ENCODE measurements at places on chromosomes 3 and 15.
A peak's percentile ranks its signal among the peaks of the same experiment; 100 is the strongest.

GRCh38 chr3:168061332-168061996 lies 34.3 kb downstream of the GOLIM4 start:
- no peak for DNase-seq

GRCh38 chr3:175066617-175067415 lies 207.7 kb downstream of the NAALADL2 start:
- DNase-seq, result no peak

DNA sequence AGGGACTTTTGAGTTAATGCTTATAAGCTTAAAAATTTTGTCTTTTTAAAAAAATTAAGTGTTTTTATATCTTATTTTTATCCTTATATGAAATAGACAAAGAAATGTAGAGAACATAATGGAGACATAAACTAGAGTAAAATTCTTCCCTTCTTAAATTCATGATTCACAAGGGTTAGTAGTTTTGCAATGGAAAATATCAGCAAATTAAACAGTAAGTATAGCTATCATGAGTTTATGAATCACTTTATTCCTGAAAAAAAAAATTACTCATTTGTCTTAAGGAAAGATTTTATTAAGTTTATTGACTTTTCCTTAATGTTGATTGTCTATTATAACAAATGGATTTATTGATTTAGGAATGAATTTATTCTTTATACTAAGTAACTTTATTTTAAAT lies 4.3 kb downstream of the ATP6V1A start:
- no peak for DNase-seq

GRCh38 chr3:129087138-129087702 lies 26.6 kb downstream of the GP9 start:
- no peak for DNase-seq

DNA sequence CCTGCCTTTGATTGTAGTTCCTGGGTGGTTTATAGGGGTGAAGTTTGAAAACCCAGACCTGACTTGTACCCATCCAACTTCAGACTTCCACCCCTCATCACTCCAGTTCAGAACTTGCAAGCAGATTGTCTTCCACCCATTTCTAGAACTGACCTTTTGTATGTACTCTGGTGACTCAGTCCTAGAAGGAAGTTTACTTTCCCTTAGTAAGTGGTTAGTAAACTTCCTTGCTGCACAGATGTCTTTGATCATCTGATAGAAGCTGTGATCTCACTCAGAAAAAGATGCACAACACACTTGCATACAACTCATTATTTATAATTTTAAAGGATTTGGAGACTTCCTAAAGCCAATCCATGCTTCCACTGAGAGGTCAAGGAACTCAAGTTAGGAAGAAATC lies 368.0 kb downstream of the MFSD1 start:
- no peak for DNase-seq

DNA sequence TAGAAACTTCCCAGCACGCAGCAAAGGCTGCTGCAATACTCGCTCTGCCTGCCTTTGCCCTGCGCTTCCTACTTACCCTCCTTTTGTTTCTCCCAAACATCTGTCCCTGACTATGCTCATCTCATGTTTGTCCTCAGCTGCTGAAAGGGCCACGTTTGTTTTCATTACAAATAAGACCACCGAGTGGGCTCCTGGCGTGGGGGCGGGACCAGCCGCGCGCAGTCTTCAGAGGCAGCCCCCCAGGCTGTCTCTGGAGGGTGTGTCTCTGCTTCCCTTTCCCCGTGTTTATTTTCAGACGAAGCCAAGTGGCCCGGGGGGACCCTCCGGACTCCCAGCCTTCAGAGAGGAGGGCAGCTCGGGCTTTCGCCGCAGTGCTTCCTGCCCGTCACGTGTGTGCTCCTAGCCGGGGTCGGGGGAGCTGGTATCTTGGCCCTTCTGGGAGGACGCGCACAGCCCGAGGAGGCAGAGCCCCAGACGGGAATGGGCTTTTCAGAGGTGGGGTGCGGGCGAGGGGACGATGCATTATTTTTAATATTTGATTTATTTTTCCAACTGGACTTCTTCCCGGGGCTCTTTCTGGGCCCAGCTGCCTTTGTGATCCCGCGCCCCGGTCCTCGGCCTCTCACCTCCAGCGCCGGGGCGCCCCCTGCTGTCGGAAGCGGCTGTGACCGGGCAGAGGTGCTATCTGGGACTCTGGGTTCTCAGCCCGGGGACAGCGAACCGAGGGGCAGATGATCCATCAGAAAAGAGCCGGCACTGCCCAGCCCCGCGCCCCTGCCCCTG lies 70.0 kb upstream of the CGNL1 start:
- peak; percentile 84 for DNase-seq

DNA sequence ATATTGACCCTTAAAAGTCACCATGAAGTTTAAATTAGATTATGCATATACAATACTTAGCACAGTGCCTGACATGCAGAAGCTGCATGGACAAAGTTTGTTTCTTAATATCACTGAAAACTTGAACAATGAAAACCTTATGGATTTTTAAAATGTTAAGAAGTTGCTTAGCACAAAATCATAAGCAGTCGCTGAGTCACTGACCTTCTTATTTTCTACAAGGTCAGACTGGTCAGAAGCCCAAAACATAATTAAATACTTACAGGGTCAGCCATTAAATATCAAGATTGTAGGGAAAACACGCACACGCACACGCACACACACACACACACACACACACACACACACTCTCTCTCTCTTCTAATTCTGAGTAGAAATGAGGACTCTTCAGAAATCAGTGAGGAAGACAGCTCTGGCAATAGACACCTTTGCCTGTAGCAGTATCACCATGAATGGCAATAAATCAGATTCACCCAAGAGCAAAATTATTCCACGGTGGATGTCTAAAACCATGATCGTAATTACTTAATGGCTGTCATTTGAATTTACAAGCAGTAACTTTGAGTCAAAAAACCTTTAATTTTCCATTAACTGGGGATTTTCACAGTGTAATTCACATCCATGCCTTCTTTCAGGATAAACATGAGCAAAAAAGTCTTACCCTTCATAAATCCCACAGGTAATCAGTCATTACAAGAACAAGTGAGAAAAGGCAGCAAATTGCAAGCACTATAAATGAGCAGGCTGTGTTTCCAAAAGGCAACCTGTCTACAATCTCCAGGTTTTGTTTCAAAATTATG lies 147.5 kb downstream of the OSBPL10 start:
- no peak for DNase-seq

DNA sequence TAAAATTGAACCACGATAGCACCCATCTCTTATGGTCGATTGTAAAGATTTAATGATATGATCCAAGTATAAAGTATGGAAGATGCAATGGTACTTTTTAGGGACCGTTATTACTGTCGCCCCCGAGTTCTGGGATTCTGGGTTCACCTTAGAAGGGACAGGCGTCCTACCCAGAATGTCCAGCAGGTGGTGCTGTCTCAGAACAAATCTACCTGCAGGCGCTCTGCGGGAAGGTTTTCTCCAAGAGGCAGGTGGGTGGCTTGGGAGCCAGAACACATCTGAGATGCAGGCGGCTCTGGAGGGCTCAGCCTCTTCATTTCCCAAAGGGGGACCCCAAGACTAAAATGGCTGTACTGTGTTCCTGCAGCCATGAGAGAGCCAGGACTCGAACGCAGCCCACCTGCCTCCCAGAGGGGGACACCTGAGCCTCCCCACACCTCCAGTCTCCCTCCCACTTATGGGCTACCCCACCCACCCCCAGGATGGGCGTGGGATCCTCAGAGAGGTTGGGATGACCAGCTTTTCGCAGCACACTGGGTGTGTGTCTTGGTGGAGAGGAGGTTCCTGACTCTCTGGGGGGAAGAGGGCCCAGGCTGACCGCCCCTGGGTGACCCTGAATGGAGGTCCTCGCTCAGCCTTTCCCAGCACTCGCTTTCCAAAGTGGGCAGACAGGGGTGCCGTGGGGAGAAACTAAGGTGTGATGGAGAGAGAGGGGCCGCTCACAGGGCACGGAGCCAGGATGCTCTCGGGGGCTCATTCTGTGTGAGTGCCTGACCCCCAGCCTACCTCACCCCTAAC lies 28.1 kb upstream of the CORO2B start:
- peak; percentile 77 for DNase-seq

- no peak for DNase-seq
Measured at GRCh38 chr15:64037966-64038365, 8.3 kb downstream of the DAPK2 start.

GRCh38 chr15:69513450-69513960 lies 60.9 kb downstream of the RPLP1 start:
- no peak for DNase-seq

GRCh38 chr3:107201146-107201545 lies 176.1 kb upstream of the CCDC54 start:
- no peak for DNase-seq

DNA sequence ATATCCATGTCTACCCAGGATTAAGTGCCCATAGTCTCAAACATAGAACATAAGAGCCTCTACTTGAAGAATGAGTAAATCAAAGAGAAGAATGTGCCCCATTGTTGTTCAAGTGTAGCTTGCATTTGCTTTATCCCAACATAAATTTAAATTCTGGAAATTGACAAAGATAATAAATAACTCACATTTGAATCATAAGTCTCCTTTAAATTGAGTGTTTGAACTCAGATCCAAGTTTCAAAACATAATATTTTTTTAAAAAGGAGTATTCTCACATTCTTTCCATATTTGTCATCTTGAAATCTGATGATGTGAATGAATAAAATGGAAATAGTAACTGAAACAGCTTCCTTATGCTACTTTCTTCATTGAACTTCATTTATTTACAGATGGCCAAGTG lies 135.2 kb downstream of the MECOM start:
- DNase-seq, result no peak

DNA sequence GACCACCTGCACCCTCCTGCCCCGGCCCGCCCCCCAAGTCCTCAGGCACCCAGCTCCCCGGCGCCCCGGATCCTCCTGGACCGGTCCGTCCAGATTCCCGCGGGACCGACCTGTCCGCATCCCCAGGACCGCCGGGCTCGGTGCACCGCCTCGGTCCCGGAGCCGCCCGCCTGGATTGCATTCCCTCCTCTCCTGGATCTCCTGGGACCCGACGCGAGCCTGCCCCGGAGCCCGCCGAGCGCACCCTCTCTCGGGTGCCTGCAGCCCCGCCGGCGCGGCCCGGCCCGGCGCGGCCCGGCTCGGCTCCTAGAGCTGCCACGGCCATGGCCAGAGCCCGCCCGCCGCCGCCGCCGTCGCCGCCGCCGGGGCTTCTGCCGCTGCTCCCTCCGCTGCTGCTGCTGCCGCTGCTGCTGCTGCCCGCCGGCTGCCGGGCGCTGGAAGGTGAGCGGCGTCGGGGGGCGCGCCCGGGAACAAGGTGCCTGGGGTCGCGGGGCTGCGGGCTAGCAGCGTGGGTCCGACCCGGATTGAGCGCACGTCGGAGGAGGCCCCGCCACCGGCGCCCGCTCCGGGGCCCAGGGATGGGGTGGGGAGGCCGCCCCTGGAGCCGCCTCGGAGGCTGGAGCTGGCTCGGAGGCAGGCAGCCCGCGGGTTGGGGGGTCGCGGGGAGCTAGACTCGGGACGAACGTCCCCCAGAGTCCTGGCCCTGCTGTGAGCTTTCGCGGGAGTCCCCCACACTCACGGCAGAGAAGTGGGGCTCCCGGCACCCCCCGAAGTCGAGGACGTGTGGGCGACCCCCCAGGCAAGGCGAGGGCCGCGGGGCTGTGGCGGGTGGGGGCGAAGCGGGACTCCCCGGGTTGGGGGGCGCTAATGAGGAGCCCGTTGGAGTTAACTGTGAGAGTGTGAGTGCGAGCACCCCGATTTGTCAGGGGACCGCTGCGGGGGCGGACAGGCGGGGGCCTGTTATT lies 610 bp downstream of the EPHB3 start:
- no peak for DNase-seq

GRCh38 chr3:34254285-34254684 lies 455.9 kb downstream of the PDCD6IP start:
- no peak for DNase-seq

DNA sequence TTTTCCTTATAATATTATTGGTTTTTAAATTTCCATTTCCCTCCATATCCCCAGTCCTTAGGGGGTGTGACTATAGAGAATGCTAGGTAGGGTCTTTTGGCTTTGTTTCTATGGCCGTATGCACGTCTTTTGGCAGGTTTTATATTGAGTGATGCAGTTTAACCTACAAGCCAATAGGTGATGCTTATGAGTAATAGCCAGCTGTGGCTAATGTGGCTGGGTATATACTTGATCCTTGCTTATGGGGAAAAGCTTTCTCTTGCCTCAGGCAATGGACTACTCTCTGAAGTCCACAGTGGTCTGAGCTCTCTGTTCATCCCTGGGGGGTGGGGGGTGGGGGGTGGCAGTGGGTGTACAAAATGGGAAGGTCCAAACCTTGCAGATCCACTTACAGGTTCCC lies 223.9 kb downstream of the MFSD1 start:
- no peak for DNase-seq

DNA sequence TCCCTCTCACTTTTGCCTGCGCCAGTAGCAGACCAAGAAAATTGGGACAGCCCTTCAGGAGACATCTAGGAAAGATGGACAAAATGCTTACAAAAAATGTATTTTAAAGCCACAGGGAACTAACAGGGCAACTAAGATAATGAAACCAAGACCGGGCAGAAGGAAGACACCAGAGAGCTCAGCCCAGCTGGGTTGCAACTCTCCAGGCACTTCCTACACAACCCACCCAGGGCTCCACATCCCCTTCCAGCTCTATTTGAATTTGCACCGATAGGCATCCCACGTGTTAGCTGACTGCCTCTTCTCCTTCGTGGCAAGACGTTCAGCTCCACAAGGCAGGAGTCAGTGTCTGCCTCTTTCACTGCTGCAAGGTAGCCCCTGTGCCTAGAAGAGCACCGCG lies 6.6 kb upstream of the ATP10A start:
- DNase-seq, result no peak

- DNase-seq, result no peak
Measured at GRCh38 chr3:42846685-42847522, 28.8 kb downstream of the CYP8B1 start.

DNA sequence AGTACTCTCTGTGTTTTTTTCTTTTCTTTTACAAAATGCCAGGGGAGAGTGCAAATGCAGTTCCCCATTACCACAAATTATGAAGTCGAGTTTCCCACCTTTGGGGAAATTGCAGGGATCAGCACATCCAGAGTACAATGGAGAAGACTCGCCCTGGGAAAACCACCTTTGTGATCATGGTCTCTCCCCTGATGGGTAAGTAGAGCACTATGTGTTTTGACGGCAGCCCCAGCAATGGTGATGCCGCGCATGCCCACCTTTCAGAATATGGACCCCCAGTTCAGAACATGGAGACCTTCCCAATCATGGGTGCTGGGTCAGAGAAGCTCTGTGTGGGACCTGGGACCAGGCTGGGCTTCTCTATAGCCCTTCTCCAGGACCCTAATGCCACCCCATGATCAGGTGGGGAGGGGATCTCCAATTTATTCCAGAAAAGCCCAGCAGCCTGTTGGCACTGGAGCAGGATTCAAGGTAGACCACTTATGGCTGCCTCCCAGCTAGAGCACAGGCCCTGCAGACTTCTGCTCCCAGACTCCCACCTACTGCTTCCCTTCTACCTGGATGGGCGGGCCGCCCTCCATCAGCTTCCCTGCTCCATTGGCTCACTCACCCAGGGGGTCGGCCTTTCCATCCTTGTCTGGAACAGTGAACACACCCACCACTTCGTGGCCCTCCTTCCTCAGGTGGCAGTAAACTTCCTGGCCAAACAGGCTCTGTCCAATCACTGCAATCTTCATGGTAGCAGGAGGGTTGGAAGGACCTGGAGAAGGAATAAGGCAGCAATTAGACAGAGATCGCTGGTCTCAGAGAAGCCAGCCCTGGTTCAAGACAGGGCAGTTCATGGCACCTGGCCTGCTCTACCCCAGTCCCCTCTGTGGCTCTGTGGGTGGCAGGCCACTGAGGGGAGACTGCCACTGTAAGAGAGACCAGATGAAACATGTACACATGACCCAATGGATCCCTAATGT lies 19.9 kb downstream of the ALDH1L1 start:
- DNase-seq, result no peak
